ENCODE measurements at places on chromosomes 1 and 21.
A peak's percentile ranks its signal among the peaks of the same experiment; 100 is the strongest.

GRCh38 chr1:170114906-170115305, 30.9 kb upstream of the NTMT2 start:
- peak; percentile 31 for DNase-seq

DNA sequence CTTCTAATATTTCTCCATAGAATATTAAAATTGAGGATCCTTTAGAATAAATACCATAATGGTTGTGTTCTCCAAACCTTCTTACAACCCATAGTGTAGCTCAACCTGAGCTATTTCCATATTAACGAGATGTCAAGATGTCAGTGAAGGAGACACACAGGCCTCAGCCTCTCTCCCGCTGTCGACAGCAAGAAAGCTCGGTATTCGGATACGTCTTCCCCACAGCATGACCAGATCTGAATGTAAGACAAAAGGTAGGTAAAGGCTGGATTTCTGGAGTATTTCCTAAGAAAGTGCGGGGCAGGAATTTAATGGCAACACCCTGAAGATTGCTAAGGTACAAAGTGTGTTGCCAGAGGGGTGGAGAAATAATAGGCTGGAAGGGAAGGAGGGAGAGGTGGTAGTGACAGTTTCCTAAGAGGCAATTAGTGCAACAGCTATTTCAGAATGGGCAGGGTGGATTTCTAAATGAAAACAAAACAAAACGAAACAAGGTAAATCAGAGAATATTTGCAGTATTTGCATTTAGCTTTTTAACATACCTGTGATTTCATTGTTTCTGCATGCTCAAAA, 1.7 kb downstream of the ADSS2 start:
- DNase-seq, result no peak

GRCh38 chr1:109887884-109888283, 22.8 kb upstream of the CSF1 start:
- DNase-seq, result no peak

- no peak for DNase-seq
Observed at GRCh38 chr1:9444532-9444931, 94.7 kb upstream of the SLC25A33 start.

DNA sequence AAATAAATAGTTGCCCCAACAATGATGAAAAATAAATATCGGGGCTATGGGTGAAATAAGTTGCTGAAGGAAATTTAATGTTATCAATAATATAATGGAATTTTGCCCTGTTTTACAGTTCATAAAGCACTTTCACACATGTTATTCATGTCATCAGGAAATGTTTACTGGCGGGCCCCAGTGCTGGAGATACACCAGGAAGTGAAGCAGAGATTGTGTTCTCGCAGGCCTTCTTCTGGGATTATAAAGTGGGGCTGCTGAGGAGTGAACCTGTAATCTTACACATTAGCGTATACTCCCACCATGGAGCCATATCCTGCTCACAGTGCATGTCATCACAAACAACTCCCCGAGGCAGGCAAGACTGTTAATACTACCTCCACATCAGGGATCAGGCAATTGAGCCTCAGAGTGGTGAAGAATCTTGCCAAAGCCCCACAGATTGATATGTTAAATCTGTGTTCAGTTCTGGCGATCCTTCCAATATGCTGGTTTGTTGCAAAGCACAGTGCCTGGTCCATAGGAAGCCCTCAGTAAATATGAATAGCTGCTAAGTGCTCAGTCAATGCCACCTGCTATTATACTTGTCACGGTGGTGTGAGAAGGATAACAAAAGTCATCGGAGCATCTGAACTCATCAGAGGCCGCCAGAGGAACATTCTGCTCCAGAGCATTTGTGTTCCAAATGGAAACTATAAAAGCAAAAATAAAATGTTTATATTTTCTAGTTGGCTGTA, 104.4 kb upstream of the UBE2U start:
- DNase-seq, result no peak

DNA sequence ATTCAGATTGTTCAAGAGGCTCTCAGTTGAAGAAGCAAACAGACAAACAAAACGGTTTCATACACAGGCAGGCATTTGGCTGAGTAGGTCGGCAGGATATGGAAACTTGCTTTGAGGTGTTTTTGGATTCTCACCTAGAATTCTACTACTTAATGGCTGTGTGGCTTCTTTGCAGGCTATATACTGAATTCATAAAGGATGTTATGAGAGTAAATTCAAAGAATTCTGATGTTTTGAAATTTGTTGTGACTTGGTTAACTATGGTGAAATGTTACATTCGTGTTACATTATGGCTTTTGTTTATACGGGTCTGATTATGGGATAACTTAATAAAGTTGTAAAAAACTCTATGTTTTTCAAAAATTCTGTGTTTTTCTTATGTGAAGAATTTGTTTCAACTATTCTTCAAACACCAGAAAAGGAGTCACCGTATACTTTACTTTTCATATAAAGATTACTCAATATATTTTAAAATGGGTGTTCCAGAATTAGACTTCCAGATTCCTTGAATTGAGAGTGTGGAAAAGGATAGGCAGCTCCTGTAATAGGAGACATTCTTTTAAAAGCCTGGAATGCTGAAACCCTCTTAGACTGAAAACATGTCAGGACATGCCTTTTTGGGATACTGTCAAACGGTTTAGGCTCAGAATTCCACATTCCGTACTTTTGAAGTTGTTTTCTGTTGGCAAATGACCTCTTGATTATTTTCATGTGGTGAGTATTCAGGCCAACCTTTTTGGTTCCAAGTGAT, 8.2 kb upstream of the IRF2BP2 start:
- DNase-seq, result no peak

DNA sequence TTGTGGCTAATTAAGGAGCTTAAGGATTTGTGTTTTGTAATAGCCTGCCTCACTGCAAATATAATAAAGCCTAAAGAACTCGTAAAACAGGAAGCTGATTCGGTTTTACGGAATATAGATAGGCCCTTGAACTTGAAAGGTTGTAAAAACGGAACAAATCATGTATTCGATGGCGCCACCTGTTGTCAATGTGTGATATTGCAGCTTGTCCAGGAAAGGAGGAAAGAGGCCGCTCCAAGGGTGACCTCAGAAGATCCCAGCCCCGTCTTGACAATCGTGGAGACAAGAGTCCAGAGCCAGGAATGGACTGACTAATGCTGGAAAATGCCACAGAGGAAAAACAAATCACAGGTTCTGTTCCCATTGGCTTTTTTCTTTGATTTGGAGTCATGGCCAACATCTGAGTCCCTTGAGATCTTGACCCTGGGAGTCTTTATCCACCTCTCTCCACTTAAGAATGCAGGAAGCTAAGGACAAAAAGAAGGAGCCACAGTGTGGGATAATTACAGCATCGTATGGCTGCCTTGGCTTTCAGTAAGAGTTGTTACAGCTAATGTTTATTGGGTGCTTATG, 7.0 kb upstream of the IGSF21 start:
- DNase-seq, result peak; percentile 82
